ENCODE measurements at places on chromosomes 6 and 20.
A peak's percentile ranks its signal among the peaks of the same experiment; 100 is the strongest.

DNA sequence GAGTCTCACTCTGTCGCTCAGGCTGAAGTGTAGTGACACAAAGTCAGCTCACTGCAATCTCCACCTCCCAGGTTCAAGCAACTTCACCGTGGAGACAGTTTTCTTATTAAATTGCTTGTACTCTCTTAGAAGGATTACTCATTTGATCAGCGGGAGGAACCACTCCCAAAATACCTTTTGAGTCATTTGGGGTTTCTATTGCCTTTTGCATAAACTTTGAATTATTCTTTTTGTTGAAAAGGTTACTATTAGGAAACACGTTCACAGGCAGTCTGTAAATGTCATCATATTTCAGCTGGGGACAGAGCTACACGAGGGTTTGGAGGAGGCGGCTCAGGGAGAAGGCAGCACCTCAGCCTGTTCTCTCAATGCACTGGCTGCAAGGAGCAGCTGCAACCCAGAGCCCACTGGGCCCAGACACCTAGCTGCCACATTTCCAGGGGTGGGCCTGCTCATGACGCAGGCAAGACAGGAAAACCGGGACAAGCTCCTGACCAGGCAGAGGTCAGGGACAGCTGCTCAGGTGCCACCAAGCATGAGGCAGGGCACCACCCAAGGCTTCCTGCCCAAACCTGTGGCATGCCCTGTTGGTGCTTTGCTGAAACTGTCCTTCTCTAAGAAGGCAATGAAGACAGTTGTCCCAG is 205.9 kb downstream of the BMP7 start:
- DNase-seq = no peak

DNA sequence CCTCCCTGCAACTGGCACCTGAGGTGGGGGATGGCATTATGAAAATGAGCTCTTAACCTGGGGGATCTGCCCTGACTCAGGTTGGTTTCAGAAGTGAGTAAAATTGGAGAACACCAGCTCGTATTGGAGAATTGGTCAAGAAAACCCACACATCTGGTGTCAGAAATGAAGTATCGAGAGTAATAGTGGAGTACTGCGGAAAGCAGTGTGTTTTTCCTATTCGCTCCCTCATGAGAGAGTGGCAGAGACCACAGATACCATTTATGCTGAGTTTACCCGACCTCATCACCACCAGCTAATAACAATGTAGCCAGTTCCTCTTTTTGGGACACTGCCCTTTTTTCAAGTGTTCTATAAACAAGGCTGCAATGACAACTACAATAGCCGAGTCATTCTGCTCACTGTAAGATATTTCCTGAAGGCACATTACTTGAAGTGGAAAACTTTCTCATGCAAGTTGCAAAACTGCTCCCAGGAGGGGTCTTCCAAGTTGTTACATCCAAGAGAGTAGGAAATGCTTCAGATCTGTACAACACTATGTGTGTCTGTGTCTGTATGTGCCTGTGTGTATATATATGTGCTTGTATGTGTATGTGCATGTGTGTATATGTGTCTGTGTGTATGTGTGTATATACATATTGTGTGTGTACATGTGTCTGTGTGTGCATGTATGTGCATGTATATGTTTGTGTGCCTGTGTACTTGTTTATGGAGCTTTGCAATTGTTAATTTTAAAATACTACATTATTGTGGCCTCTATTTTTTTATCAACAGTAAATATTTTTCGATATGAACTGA is 106.0 kb upstream of the CST7 start:
- DNase-seq = peak; percentile 84

GRCh38 chr6:117955684-117956256 is 48.7 kb downstream of the SLC35F1 start:
- no peak for DNase-seq

- DNase-seq = no peak
Measured at GRCh38 chr6:26300828-26301227, 64.2 kb upstream of the BTN3A2 start.

- peak; percentile 55 for DNase-seq
Measured at GRCh38 chr20:44650771-44651433, 597 bp downstream of the ADA start.

- no peak for DNase-seq
Measured at GRCh38 chr20:12016291-12016690, 98.6 kb downstream of the BTBD3 start.

- DNase-seq = no peak
Measured at GRCh38 chr6:134814076-134814695, 135.7 kb downstream of the ALDH8A1 start.

- DNase-seq = no peak
Measured at GRCh38 chr20:34085544-34086040, 26.5 kb downstream of the EIF2S2 start.

DNA sequence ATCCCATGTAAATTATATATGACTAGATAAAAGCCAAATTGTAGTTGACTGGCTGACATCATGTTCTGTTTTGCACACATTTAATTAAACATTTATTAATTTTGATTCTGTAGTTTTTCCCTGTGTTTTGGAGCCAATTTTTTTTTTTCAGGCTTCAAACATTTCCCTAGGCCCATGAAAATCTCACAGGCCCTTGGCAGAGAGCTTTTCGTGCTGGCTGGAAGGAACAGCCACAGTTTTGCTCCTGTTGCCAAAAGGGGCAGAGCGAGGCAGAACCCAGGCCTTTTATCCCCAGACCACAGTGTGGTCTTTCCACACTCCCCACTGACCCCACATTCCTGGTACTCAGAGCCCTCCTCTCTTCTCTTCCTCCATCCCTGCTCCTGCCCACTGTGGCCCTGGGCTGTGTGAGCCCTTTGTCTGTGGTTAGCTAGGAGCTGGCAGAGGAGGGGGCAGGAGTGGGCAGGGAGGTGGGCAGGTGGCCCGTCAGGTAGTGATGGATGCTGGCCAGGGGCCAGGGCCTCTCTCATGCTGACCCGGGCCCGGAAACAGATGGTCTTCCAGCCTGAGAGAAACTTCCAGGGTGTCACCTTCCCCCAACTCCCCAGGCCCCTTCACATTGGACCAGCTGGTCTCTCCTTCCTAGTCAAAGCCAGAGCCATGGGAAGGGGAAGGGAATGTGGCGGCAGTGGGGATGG is 19.4 kb upstream of the CCM2L start:
- DNase-seq = no peak

GRCh38 chr6:87396595-87397392 is 11.0 kb upstream of the CFAP206 start:
- peak; percentile 90 for DNase-seq

DNA sequence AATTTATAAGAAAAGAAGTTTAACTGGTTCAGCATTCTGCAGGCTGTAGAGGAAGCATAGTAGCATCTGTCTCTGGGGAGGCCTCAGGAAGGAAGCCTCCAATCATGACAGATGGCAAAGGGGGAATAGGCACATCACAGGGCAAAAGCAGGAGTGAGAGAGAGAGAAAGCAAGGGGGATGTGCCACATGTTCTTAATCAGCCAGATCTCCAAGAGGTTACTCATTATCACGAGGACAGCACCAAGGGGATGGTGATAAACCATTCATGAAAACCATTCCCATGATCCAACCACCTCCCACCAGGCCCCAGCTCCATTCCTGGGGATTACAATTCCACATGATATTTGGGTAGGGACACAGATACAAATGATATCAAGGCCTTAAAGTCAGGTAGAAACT is 217.5 kb upstream of the TCF21 start:
- DNase-seq = no peak

GRCh38 chr6:3608159-3608558 is 143.4 kb downstream of the PXDC1 start:
- no peak for DNase-seq

DNA sequence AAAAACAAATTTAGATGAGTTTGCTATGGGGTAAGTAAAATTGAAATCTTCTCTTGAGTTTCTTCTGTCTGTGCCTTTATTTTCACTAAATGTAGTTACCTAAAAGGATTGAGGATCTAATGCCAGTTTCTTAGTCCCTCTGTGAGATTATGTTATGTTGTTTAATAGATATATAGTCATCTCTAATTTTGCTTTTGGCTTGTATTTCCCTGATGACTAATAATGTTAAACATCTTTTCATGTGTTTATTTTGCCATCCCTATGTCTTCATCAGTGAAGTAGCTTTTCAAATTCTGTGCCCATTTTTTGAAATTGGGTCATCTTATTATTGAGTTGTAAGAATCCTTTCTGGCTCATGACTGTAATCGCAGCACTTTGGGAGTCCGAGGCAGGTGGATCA is 13.7 kb downstream of the QRSL1 start:
- DNase-seq = no peak

GRCh38 chr6:51330971-51331370 is 512.3 kb downstream of the TFAP2B start:
- DNase-seq = no peak

DNA sequence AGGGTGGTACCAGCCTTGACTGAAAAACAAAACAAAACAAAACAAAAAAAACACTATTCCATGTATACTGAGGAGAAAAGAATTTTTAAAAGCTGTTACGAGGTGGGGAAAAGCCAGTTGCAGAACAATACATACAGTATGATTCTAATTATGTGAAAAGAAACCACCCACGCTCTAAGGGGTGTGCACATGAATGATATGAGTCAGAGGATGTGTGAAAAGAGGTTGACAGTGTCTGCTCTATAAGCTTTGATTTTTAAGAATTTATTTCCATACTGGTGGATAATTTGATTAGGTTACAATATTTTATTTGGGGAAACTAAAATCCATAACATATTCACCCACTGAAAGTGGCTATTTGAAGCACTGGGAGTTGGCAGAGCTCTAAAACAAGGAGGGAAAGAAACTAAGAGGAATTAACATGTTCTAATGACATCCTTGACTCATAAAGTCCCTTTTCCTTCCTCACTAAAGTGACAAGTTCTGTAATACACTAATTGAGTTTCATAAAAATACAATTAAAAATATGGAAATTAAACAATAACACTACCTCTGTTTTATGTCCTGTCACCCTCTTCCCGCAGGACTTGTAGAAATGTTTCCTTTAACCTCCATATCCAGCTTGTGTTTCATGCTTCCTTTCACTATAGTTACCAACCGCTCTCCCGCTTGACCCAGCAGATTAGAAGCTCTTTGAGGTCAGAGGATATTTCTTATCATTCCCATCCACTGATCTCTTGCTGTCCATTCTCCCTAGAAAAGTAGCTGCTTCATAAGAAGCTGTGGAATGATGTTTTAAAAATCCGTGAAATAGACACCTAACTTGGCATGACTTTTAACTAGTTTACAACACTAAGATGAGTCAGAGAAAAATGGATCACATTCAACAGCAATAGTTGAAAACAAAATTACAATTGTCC is 118.6 kb upstream of the CCDC28A start:
- peak; percentile 41 for DNase-seq

DNA sequence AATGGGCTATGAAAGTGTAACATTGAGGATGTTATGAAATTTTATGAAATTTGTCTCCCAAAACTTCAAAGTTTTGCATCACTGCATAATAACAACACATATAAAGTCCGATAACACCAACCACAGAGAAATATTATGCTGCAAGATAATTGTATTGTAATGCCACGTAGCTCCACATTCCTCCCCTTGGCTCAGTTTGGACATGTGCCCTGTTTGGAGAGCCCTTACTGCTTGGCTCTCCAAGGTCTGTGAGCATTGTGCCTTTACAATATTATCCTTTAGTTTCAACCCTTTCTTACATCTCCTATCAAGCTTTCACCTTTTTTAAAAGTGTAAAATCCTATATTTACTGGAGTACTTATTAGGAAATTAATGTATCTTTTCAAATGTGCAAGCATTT is 10.8 kb downstream of the HBS1L start:
- DNase-seq = no peak

Data from NB4 (cell line).